Inflammatory macrophage treated with lipopolysaccharide for 1 hour (primary cell): ENCODE measurements at places on chromosomes 11 and 22.

- DNase-seq: no peak
These were observed 57.8 kb upstream of the PSMA1 start for GRCh38 chr11:14577835-14578529.

GRCh38 chr11:64122411-64123410 is 43.2 kb downstream of the MACROD1 start:
- no peak for DNase-seq

GRCh38 chr22:38056969-38057891 is at the start of gene PICK1:
Gene PICK1, plus strand, starts transcription at chr22:38057404. Its CDS starts 406 bp downstream, at chr22:38057810.
- DNase-seq: peak; percentile 91

GRCh38 chr11:17927681-17928343 is 85.0 kb downstream of the SERGEF start:
- no peak for DNase-seq

DNA sequence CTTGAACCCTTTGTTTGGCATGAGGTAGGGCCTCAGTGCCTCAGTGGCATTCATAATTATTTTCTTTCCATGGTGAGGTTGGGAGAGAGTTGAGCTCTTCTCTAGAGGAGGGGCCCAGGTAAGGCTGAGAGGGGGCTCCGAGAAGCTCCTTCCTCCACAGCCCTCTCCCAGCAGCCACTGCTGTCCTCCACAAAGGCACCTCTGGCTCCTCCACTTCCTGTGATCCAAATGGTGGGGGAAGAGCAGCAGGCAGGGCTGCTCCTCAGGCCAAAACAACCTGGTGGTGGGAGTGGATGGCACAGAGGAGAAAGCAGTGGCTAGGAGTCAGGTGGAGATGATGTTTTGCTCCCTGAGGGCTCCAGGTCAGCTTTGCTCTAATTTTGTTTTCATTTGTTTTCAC is 13.3 kb downstream of the ROBO4 start:
- DNase-seq: no peak

DNA sequence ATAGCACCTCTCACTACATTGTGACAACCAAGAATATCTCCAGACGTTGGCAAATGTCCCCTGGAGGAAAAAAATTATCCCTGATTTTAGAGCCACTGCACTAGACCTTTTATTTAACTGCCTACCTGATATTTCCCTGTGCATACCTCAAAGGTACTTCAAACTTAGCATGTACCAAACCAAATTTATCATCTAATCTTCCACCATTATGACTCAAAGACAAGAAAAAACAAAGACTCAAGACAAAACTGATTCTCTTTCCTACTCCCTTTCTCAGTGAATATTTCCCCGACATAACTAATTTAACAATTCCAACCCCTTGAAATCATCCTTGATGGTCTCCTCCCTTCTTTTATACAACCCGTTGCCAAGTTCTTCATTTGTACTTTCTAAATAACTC is 136.0 kb downstream of the CCDC81 start:
- DNase-seq: no peak

DNA sequence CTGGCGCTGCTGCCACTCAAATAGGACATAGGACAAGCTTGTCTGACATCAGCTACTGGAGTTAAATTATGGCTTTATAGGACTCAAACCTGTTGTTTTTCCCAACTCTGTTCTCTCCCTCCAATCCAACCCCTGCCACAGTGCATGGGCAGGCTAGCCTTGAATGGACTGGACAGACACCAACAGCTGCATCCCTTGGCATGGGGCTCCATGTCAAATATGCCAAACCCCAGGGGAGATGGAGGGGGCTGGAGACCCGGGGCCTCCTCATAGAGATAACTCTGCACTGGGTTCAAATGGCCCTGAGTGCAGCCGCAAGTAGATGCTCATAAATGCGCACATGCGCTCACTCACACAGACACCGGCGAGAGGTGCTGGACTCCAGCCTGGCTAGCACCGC is 28.9 kb downstream of the CD5 start:
- no peak for DNase-seq

- DNase-seq: no peak
These were observed 51.2 kb upstream of the ELF5 start for GRCh38 chr11:34564807-34565241.

GRCh38 chr11:7969756-7970646 is 4.8 kb upstream of the NLRP10 start:
- no peak for DNase-seq

DNA sequence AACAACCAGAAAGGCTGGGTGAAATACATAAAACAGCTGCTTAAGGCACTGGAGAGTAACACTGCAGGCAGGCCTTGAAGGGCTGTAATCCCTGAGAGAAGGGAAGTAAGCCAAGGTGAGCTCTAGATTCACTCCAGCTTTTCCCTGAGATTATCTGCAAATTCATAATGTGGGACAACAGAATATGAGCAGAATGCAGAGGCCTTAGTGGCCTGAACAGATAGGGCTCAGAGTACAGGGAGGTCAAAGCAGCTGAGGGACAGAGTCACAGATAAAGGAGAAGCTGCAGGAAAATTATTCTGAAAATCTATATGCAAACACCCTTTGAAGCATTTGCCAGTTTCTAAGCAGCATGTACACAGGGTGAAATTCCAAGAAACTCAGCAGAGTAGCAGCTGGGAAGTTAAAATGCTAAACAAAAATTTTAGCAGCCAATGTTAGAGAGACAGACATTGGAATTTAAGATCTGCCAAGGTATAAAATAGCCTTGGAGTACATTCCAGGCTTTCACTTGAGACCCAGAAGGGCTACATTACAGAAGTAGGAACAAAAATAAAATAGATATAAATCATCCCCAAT is 48.1 kb upstream of the CWF19L2 start:
- DNase-seq: no peak

GRCh38 chr11:69310351-69310750 is 16.4 kb downstream of the MYEOV start:
- no peak for DNase-seq

GRCh38 chr11:61960532-61960931 is 6.9 kb downstream of the FTH1 start:
- no peak for DNase-seq

GRCh38 chr11:76630600-76631281 is 39.8 kb downstream of the LRRC32 start:
- no peak for DNase-seq

GRCh38 chr22:48755059-48755949 is 1072.4 kb downstream of the BRD1 start:
- DNase-seq: no peak

DNA sequence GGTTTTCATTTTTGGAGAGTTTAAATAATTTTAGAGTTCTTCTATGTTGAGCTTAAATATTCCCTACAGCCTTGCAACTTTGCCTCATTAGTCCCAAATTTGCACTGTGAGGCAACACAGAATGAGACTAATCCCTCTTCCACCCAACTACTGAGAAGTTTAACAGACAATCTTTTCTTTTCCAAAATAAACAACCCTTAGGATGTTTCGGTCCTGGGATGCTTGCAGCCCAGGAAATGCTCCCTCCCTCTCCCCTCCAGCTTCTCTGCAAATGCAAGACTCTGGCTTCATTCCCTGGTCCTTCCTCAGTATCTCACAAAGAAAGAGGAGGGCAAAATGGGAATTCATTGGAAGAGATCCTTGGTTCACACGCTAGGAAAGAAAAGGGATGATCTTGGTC is 222.5 kb downstream of the ST3GAL4 start:
- DNase-seq: no peak

GRCh38 chr22:19121631-19122142 is 525 bp downstream of the DGCR2 start:
- peak; percentile 33 for DNase-seq

- DNase-seq: no peak
These were observed 43.1 kb downstream of the SVIP start for GRCh38 chr11:22786475-22786874.

GRCh38 chr11:77127920-77128691 is at the start of gene MYO7A:
Gene MYO7A, plus strand, starts transcription at chr11:77128246. Its CDS starts 2,389 bp downstream, at chr11:77130635.
- DNase-seq: no peak

DNA sequence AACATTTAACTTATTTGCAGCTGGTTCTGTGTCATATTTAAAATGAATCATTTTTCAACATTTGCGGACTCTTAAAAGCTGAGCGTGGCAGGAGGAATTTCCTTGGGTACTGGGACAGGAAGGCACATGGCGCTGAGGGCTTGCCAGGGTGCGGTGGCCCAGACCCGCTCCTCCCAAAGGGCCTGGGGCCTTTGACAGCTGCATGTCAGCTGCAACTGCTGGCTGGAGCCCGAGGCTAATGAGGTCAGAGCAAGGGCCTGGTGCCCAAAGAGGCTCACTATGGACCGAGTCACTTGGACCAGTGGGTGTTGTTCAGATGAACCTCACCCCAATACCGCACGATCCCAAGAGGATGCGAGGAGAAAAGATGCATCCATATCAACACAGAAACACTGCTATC is 326.9 kb downstream of the CTTN start:
- DNase-seq: no peak

- DNase-seq: no peak
These were observed 684.4 kb downstream of the NTM start for GRCh38 chr11:132054822-132055221.

- peak; percentile 53 for DNase-seq
These were observed 94.0 kb upstream of the APOA1 start for GRCh38 chr11:116931206-116931953.

DNA sequence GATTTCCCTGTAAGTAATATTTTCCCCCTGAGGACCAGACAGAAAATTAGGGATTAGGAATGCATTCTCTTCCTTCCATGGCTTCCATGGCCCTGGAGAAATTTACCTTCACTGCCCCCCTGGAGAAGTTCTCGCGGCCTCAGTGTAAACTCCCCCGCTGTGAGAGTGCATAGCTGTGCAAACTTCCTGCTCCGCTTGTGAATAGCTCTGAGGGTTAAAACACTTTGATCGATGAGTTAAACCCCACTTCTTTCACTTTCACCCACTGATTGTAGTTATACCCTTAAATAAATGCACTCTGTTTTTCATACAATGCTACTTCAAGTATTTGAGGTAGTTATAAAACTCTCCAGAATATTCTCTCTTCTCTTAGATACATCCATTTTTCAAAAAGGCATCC is 190.8 kb downstream of the DSCAML1 start:
- no peak for DNase-seq

DNA sequence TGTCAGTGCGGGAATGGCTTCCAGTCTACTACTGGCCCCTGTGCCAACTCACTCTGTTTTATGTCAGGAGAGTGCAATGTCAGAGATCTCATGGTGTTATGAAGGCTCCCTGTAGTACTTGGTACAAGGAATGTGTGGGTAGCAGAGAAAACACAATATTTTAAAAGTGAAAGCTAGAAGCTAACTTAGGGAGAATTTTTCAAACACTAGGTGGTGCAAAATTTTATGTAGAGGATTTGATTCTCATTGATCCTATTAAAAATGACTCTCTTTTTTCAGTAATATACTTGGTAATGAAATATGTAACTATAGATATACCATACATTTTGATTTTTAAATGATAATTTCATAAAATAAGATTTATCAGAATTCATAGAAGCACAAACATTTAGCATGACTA is 134.7 kb downstream of the JRKL start:
- no peak for DNase-seq

GRCh38 chr11:68924073-68924925 is 20.6 kb downstream of the IGHMBP2 start:
- DNase-seq: no peak

- DNase-seq: no peak
These were observed 33.1 kb downstream of the NARS2 start for GRCh38 chr11:78541537-78541936.
